Naive B cell (primary cell): ENCODE measurements at places on chromosomes 7 and 10. TPM values are rescaled to one million over a fixed set of nuclear protein-coding genes. Genes with fewer than 3 reads are reported as not detected.

Gene GPRIN2
- not detected for polyA plus RNA-seq

Gene AGMO
- not detected for polyA plus RNA-seq

Gene SGCE
- polyA plus RNA-seq = 12.1 TPM

Gene ATP6V0E2
- 47.7 TPM for polyA plus RNA-seq

Gene TFPI2
- not detected for polyA plus RNA-seq

Gene CHST3
- polyA plus RNA-seq = not detected

Gene PDE1C
- not detected for polyA plus RNA-seq

Gene GIMAP5
- 1.4 TPM for polyA plus RNA-seq

Gene AUTS2
- 22.9 TPM for polyA plus RNA-seq

Gene MAPK8
- 25.8 TPM for polyA plus RNA-seq
